ENCODE measurements at places on chromosomes 3 and 15.

DNA sequence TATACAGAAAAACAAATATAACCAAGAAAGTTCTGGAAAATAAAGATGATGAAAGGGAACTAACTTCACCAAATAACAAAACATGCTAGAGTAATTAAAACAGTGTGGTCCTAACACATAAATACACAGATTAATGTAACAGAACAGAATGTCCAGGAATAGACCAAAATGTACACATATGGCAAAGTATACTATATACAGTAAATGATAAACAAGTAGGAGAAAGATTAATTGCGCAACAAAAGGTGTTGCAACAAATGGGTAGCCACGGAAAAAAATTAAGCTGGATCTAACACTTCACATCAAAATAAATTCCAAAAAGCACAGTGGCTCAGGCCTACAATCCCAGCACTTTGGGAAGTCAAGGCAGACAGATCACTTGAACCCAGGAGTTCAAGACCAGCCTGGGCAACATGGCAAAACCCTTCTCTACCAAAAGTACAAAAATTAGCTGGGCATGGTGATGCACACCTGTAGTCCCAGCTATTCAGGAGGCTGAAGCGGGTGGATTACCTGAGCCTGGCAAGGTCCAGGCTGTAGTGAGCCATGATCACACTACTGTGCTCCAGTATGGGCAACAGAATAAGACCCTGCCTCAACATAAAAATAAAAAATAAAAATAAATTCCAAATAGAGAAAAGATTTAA lies 19.8 kb downstream of the SCAP start:
- no peak for DNase-seq

DNA sequence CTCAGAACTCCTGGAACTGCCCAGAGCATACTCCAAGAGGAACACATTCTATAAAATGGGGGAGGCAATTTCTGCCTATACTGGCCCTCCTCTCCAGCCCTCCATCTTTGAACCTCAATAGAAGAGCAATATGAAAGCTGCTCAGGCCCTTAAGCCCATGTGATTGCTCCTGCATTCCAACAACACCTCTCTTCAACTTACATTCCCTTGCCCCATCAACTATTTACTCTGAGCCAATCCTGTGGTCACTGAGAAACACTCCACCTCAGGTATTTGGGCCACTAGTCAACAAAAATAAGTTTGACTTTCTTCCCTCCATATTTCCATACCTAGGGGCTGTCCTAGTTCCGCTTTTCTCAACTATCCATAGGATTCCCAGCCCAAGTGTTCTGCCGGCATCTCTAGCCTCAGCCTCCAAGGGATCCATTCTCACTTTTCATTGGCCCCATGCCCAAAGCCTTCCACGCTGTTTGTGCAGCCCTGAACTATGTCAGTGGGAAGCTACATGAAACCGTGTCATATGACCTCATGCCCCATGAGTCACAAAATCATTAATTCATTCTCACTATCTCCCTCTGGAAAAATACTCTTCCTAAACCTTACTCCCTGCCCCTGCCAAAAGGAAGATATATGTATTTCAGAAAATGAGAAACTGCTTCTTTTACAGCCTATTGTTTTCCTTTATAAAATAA lies 61.6 kb downstream of the GJD2 start:
- DNase-seq, result no peak

- no peak for DNase-seq
Measured at GRCh38 chr3:50100956-50101845, 12.5 kb downstream of the RBM5 start.

DNA sequence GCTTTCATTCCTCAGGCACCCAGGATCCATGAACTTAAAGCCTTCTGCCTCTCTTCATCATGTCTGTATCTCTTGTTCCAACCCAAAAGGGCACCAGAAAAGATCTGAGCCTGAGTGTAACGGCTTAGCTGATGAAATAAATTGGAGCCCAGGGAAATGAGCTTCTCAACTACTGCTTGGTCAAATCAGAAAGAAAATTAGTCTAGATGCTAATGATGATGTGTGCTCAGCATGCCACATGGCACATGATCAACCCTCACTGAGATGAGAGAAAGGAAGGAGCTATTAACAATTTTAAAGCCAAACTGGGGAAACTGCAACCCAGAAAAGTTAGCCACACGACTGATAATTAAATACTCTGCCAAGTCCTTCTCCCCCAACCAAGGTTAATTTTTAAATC lies 325.7 kb downstream of the CNTN3 start:
- no peak for DNase-seq

DNA sequence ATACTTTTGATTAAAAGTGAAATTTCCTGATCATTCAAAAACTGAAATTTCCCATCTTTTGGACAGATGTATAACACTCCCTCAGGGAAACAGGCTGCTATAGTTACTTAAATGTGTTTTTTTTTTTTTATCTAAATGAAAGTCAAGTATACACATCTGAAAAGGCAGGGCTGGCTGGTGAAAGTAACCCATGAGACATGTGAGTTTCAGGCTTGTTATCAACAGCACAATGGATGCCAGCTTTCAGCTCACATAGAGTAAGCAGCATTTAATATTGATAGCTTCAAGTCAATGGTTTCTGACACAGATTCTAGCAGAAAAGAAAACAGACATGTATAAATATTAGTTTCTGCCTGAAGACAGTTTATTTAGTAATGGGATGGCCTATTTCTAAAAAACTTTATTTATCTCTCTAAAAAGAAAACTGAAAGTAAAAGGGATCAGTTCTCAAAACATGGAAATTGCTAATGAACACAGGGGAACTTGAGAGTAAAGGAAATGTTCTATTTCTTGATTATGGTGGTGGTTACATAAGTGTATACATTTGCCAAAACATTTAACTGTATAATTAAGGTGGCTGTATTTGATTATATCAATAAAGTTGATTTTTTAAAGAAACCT lies 89.7 kb upstream of the CMC1 start:
- DNase-seq, result no peak

- no peak for DNase-seq
Measured at GRCh38 chr3:183185696-183186095, 23.2 kb upstream of the LAMP3 start.

- no peak for DNase-seq
Measured at GRCh38 chr3:99967796-99968195, 146.5 kb downstream of the FILIP1L start.

DNA sequence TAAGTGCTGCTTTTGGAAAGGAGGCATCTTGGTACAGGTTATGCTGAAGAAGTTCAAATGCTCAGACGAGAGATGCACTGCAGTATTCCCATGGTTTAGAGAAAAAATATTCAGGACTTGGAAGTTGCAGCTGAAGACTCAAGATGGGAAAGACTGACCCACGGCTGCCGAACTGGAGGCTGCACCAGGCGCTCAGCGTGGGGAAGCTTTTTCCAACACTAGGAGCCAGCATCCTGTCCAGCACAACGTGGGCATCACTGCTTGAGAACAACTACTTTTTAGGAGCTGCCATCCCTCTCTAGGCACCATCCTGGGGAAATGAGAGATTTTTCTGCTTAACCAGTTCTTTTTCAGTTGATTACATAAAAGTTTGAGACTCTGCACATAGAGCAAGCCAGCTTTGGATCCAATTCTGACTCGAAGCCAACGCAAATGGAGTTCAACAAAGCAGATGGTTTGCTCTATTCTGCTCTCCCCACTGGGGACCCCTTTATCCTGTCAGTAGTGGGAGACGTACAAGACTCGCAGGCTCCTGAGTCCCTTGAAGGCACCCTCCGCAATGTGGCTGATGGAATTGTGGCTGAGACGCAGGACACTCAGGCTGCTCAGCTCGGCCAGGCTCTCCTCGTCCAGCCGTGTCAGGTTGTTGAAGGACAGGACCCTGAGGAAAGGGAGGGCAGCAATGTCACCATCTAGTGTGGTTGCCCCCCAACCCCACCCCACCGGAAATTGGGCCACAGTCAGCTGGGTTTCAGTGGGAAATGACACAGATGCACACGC lies 93.8 kb downstream of the LRIG1 start:
- no peak for DNase-seq

- no peak for DNase-seq
Measured at GRCh38 chr3:119912220-119912619, 130.3 kb downstream of the NR1I2 start.

GRCh38 chr3:102026656-102027055 lies 177.3 kb downstream of the NFKBIZ start:
- no peak for DNase-seq

- no peak for DNase-seq
Measured at GRCh38 chr15:48500595-48500994, 144.9 kb downstream of the FBN1 start.

DNA sequence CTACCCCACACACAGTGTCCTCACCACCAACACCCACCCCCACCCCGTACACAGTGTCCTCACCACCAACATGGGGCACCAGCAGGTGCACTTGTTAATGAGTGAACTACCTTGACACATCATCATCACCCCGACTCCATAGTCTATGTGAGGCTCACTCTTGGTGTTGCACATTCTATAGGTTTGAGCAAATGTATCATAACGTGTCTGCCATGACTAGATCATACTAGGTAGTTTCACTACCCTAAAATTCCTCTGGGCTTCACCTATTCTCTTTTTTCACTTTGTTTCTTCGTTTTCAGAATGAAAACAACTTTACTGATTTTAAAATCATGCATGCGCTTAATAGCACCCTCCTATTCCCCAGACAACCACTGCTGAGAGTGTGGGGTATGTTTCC lies 102.6 kb upstream of the SLC6A6 start:
- no peak for DNase-seq

GRCh38 chr15:70802629-70803028 lies 39.3 kb upstream of the UACA start:
- DNase-seq, result no peak

GRCh38 chr15:57387564-57388076 lies 11.3 kb downstream of the CGNL1 start:
- DNase-seq, result no peak

DNA sequence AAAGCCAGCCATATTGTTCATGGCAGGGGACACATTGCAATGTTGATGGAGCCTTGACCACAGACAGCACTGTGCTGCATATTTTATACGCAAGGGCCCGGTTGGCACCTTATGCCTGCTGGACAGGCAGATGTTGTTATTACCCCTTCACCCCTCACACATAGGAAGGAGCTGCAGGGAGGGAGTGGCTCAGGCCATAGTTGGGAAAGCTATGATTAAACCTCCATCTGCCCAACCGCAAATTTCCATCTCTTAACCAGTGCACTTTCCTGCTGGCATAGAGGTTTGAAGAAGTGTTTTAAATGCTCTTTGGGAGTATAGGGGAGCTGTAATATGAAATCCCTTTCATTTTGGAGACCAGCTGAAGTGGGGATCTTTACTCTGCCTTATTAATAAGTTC lies 224.7 kb downstream of the CACNA2D3 start:
- DNase-seq, result no peak

- no peak for DNase-seq
Measured at GRCh38 chr15:101193120-101193644, 58.7 kb downstream of the CHSY1 start.

DNA sequence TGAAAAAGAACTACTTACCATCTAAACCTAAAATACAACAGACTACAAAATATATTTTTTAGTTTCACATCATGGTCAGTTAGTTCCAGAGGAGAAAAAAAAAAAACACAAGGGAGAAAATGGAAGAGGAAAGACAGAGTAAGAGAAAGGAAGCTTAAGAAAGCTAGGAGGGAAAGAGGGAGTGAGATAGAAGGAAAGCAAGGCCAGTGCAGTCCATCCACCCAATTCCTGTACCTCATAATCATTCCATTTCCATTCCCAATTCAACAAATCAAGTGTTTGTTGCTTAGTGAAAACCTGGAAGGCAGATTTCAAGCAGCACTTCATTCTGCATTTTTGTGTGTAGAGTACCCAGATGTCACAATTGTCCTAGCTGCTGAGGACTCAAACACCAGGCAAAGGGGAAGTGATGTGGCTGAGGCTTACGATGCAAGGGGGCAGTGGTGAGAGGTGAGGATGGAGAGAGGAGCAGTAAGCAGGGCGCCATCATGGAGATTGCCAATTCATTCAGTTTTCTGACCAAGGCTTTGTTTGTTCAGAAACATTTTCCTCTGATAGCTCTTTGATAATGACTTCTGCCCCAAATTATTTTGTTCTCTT lies 83.6 kb upstream of the GSK3B start:
- DNase-seq, result no peak

DNA sequence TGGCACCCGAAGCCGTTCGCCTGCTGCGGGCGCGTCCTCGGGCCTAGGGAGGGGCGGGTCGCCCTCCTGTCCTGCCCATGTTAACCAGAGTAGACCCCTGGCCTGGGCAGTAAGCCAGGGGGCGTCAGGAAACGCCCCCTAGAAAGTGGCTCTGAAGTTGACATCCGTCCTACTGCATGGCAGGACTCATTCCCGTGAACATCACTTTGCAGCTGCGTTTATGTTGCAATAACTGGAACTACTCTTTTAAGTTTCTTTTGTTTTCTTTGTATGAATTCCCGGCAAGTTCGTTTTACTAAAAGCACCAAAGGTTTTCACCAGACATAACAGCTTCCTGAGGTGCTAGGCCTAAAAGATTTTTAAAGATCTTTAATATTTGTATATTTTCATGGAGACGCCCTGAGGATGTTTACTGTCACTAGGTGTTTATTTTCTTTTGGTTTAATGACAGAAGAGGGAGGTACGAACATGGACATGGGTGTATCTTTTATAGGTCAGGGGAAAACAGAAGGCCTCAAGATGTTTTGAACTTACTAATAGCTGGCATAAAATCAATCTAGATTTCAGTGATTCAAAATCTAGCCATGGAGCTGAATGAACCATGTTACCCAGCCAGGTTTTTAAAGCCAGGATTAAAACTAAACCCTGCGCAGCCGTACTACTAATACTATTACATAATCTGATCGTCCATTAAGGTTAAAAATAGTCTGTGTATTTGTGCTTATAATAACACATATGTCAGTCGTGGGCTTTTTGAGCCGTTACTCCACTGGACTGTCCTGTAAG lies 1.0 kb downstream of the C15orf61 start:
- no peak for DNase-seq

DNA sequence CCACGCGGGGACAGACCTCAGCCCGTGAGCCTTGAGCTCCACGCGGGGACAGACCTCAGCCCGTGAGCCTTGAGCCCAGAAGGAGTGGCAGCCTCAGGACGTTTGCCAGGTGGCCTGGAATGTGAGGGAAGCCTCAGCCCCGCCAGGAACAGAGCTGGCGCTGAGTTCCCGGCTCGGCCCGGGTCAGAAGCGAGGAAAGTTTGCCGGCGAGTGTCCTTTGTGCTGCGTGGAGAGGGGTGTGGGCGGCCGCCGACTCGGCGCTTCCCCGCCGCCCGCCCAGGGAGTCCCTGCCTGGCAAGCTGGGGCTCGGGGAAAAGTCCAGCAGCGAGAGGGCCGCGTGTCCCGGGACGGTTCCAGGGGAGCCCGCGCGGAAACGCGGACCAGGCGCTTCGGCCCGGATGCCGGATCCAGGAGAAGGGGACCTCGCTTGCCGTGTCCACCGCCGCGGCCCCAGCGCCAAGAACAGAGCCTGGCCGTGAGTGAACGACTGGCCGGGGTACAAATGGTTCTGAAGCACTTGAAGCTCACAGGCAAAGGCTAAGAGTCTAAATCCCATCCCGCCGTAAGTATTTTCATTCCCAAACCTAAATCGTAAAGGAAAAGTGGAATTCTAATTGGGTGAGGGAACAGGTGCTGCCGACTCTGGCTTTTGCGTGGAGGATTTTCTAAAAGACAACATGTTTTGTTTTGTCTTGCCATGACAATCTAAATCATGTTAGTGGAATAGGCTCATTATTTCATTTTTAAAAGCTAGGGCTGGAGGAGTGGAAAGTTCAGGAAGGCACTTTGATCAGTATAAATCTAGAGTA lies 1.7 kb downstream of the LRRN1 start:
- DNase-seq, result no peak

GRCh38 chr3:40191850-40192448 lies 117.6 kb upstream of the EIF1B start:
- DNase-seq, result peak; percentile 55
